Glomerular endothelial cell (primary cell): ENCODE measurements at places on chromosomes 6 and 20.

- no peak for DNase-seq
Measured at GRCh38 chr6:42224222-42225028, 6.8 kb upstream of the MRPS10 start.

- no peak for DNase-seq
Measured at GRCh38 chr20:48708630-48709029, 119.2 kb downstream of the PREX1 start.

DNA sequence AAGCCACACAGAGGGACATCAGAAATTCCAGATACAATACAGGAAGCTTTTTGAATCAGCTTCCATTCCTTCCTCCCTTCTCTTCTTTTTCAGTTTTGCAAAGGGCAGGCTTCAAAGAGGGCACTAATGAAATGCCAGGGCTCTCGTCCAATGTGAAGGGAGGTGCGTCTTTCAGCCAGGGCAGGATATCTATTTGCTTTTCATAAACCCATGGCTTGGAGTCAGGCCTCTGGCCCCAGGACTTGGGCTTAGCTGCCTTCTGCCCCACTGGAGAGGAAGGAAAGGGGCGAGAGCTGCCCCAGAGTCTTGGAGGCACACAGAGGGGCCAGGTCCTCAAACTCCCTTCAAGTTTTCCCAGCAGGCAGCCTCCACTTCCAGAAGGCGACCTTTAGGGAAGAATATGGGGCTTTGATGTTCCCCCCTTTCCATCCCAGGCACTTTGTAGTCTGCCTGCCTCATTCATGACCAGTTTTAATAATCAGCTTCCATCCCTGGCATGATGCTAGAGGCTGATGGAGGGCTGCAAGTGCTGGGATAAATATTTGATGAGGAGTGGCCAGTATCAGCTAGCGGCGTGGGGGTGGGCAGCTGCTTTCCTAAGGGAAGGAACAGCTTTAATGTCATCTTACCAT, 234.8 kb downstream of the NRN1 start:
- no peak for DNase-seq

DNA sequence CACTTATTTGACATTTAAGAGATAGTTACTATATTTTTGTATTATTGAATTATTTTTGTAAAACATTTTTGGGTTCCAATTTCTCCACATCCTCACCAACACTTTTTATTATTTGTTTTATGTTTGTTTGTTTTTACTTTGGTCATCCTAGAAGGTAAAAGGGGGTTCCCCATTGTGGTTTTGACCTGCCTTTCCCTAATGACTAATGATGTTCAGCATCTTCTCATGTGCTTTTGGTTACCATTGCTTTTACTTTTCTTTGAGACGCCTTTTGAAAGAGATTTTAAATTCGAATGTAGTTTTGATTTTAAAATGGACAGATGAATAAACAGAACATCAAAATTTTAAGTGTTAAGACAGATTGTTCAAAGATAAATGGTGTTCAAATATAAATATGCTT, 46.9 kb downstream of the AK9 start:
- no peak for DNase-seq

DNA sequence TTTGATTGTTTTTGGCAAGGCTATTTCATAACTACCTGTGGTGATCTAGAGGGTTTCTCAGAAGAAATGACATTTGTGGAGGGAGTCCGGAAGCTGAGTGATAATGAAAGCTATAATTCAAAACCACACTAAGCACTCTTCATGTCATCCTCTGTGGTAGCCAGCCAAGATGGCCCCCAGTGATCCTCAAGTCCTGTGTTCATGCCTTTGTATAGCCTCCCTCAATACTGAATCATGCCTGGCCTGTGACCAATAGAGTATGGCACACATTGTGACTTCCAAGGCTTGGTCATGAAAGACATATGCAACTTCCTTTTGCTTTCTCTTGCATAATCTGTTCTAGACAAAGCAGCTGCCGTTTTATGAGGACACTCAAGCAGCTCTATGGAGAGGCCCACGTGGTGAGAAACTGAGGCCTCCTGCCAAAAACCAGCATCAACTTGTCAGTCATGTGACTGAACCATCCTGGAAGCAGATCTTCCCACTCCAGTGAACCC, 12.8 kb upstream of the DNAAF9 start:
- DNase-seq: no peak

DNA sequence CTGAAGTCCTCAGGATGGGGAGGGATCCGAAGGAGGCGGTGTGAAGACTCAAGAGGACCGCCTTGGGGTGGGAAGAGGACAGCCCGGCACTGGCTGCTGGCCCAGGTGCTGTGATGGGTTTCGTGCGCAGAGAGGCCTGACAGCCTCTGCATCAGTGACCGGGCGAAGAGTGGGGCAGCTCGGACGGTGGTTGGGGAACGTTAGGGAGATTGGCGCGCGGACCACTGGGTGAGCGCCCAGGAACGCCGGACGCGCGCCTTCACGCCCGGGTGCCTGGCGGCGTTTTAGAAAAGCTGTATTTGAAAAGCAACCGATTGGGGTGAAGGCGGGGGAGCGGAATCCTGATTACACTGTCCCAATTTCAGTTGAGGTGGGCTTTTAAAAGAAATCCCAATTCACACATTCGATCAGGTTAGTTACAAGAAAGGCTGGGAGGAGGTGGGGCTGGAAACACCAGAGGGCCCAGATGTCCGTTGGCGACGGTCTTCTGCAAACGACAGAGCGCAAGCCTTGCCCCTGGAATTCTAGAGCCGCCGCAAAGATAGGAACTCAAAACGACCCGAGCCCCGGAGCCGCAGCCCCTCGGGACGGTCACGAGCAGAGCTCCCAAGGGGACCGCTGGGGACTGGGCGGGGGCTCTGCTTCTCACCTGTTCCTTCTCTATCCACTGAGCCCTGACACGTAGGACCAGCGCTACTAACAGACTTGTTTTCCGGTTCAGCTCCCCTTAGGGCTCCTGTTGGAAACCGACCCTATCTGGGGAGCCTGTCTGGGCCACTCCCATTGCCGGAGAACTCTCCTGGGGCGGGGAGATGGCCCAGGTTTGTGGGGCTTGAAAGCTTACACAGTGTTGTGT, 8.5 kb upstream of the TRIM40 start:
- DNase-seq: no peak

DNA sequence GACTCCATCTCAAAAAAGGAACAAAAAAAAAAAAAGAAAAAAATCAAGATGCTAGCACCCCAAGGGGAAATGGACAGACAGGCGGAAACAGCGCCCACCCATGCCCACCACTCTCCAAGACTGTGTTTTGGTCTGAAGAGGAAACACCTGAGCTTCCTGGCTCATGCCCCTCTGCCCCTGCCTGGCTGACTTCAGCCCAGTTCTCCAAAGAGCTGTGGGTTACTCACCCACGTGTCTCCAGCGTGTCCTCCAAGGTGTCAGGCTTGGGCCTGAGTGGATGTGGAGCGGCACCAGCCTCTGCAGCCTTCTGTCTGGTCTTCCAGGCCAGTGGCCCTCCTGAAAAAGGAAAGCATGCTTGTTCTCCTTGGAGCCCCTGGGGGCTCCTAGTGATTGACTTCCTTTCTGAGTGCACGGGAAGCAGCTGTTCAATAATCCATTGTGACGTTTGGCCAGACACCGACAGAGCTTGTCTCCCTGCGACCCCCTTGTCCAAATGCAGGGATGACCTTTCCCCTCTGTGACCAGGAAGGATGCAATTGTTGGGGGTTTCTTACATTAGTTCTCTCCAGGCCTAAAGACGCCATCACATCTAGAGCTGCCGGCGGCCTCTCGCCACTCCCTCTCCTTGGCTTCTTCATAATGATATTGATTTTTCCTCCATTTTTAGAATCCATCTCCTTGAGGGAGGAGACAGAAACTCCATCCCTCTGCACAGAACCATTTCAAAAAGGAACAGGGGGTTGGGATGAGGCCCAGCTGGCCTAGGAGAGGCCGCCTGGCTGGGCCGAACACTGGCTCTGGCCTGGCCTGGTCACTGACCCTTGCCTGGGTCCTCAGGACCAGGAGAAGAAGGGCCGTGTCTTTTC, 58.4 kb downstream of the ADNP start:
- DNase-seq: no peak

DNA sequence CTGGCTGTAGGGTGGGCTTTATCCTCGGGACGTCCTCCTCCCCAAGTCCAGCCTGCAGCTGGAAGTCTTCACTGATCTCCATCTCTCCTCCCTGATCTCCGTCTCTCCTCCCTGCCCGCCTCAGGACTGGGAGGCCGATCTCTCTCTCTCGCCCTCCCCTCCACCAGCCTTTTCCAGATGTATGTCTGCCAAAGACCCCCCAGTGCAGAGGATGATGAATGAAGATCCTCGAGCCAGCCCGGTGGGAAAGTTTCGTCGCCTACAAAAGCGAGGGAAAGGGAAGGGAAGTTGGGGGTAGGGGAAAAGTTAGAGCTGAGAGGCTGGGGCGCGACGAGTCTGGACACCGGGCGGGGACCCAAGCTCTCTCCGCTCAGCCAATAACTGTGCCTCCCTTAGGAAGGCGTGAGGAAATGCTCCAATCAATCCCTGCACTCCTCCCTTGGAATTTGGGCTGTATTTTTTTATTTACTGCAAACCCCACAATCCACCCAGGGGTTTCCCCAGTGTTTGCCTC, 595 bp upstream of the SRF start:
- peak; percentile 66 for DNase-seq

DNA sequence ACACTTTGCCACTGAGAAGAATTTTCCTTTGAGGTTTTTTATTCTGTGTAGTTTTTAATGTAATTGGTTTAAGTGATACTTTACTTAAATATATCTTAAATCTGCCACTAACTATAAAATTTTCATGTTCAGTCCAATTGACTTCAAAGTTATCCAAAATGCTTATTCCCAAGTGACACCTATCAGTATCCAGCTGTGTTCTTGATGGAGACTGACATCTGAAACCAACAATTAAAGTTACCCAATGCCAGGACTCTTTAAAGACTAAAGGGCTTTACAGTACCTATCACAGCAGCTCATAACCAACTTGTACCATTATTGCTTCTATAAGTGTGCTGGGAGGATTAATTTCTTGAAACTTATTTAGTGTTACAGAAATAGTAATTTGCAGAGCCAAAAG, 13.8 kb upstream of the EYA4 start:
- no peak for DNase-seq

GRCh38 chr6:55979526-55979925, 104.1 kb upstream of the BMP5 start:
- DNase-seq: no peak

DNA sequence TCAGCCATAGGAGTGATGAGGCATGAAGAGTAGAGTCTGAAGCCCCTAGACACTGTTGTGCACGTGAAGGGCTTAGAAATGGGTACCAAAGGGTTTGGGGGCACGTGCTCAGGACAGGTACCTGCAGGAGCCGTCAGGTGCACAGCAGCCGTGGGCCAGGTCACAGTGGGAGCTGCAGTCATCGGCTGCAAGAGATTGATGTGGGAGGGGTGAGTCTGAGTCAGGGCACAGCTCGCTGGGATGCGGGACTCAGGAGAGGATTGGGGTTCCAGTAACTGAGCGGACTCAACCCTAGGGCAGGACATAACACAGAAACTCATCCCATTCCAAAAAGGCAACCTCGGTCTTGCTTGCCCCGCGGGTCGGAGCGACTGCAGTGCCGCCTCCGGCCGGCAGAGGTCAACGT, 1.1 kb downstream of the DLK2 start:
- DNase-seq: no peak

DNA sequence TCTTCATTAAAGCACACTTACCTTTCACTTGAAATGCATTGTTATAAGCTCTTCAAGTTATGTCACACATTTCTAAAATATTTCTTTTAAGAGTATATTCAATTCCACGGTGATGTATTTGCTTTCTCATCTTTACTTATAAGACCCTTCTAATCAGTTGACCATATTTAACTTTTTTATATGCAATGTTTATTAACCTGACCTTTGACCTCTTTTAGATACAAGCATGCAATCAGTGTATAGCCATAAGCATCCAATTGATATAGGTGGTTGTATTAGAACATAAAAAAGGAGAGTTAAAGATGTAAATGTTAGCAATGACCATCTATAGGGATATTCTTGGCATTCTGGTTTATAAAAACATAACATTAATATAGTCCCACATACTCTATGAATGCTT, 9.2 kb downstream of the USP49 start:
- DNase-seq: no peak

GRCh38 chr6:170473301-170473717, 79.8 kb downstream of the PSMB1 start:
- no peak for DNase-seq

GRCh38 chr6:103672169-103672568, 1187.5 kb downstream of the HACE1 start:
- no peak for DNase-seq

GRCh38 chr6:34229877-34230276, 6.8 kb upstream of the HMGA1 start:
- DNase-seq: no peak

DNA sequence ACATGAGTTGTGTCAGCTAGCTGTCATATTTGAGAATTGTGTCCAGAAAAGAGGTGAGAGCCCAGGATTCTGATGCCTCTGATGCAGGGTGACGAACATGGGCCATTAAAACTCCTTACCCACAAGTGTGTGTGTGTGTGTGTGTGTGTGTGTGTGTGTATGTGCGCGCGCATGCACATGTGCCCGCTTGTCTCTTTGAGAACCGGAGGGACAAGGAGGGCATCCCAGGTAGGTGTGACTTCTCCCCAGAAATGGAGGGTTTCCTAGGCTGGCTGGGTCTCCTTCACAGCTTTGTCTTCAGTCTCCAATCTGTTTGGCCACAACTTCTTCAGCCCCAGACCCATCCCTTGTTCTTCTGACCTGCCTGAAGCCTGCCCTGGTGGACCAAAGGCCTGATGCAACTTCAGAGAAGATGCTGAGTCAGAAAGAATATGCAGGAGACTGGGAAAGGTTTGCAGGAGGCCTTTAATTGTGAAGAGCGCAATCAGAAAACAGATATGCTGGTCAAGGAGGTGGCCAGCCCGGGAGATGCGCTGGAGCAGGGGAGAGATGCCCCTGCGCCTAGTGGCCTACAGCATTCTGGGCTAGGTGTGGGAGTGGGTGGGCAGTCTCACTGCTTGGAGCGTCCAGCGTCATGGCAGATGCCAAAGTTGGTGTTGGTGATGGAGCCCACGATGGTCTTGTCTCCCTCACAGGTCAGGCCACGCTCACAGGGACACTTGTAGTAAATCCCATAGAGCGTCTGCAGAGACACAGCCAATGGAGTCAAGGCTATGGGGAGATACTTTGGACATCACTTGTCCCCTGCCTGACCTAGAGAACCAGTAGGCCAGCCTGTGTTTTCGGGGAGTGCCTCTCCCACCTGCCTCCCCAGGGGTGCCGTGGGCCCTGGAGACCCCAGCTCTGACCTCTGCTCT, 2.3 kb downstream of the CLPS start:
- no peak for DNase-seq

DNA sequence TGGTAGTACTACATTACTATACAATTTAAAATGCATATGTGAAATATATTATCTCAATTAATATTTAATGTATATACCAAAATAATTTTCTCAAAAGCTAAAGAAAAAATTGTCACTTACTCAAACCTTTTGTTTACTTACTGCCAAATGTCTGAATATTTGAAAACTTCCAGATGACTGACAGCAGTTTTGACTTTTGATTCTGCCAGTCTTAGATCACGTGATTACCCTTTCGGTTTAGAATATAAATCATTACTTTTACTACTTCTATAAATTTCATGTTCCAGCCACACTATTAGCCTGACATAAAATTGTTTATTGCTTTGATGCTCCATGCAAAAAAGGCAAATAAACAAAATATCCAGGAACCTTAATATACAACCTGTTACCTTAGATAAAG, 680.7 kb upstream of the ID4 start:
- DNase-seq: no peak

- DNase-seq: no peak
Measured at GRCh38 chr20:48723308-48724264, 104.2 kb downstream of the PREX1 start.
